Stimulated activated CD4-positive, alpha-beta T cell treated with anti-CD3 and anti-CD28 coated beads, Interleukin-12 subunit alpha, Interleukin-12 subunit beta, amount 100 ng/mL, for 24 hours (primary cell): ENCODE measurements at places on chromosomes 3 and 15.

- DNase-seq: no peak
These were observed 65.7 kb downstream of the SLC12A8 start for GRCh38 chr3:125146626-125147490.

DNA sequence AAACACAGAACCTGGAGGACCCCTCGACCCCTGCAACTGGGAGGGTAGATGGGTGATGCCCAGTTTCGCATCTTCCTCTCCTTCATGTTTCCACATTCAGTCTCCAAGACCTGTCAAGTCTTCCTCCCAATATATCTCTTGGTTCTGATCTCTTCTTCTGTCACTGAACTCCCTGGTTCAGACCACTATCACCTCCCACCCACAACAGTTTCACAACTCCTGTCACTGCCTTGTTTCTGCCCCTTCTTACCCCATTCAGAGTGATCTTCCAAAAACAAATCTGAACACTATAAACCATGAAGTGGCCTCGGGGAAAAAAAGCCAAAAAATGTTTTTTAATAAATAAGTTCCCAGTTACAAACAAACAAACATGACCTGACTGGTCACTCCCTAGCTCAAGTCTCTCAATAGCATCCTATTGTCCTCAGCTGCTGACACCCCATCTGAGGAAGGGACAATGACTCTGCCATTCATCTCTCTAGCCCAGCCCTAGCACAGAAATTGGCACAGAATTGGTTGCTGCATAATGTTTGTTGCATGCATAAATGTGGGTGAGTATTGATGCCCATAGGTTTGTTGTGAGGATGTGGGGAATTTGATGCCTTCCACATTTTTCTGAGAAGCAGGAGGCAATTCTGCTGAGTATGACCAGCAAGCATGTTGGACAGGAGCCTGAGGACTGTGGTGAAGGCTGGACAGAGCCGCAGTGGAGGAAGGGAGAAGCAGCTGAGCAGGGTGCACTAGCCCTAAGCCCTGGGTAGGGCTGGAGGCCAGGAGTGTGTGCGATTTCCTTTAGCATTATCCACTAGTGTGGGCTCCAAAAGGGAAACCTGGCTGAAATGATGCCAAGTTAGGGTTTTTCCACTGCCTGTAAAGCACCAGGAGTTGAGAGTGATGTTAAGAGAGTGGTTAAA, 12.2 kb upstream of the XYLB start:
- no peak for DNase-seq

DNA sequence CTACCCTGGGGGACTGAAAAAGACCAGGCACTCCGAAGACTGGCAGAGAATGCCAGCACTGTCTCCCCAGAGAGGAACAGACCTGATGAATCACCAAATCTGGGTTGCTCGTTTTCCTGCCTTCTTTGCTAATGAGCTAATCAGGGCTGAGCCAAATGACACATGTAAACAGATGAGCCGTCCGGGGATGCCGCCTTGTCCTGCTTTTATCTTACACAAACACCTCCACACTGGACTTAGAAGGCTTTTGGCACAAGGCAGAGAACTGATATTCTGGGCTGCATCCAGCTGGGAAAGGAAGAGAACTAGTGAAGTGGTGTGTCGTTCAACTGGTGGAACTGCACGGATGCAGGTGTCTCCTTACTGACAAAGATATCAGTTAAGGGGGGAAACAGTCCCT, 88.1 kb downstream of the MECOM start:
- DNase-seq: no peak

DNA sequence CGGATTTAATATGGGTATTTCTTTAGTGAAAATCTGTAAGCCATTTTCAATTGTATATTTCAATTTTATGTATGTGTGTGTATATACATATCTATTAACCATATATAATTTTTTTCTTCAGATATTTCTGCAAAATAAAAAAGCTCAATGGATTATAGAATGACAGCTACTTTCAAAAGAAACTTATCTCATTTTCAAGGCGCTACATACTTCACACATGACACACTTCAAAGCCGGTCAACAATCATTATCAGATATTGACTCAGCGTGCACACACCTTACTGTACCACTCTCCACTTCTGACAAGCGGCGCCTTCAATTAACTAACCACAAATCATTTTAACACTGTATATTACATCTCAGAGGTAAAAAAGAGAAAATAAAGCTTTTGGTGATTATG, 39.6 kb downstream of the ATP13A3 start:
- DNase-seq: no peak

DNA sequence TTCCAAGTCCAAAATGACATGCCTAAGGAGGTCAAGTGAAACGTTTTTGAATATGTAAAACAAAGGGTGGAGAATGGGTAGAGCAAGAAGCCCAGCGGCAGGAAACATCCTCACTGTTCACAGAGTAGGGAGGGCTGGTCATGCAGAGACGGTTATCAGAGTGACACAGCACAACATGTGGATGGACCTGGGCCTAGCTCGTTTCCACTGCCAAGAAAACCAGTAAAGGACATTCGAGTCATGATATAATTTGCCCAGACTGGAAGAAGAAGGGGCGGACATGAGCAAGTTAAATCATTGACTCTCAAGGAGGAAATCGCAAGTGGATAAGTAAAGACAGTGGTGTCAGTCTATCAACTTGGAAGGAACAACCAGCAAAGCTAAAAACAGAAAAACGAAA, 89.3 kb downstream of the LRIG1 start:
- no peak for DNase-seq

GRCh38 chr3:112782491-112782890, 64.2 kb downstream of the CD200R1L start:
- DNase-seq: no peak

DNA sequence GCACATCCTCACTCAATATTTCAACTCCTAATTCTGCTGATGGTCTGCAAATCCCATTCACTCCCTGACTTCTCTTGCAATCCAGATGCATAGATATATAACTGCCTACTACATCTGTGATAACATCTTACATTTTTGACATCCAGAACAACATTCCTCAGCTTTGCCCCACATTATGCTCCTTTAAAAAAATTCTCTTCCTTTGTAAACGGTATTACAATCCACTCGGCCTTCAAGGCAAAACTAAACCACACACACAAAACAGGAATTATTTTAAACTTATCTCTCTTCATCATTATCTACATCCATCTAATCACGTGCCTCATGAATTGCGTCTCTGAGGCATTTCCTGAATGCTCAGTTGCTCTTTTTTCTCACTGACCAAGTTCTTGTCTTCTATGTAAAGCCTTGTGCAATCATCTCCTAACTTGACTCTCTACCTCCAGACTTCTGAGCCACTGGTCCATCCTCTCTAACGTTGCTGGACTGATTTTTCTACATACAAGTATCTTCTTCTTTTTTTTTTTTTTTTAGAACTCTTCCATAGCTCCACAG, 117.0 kb downstream of the SATB1 start:
- DNase-seq: no peak

DNA sequence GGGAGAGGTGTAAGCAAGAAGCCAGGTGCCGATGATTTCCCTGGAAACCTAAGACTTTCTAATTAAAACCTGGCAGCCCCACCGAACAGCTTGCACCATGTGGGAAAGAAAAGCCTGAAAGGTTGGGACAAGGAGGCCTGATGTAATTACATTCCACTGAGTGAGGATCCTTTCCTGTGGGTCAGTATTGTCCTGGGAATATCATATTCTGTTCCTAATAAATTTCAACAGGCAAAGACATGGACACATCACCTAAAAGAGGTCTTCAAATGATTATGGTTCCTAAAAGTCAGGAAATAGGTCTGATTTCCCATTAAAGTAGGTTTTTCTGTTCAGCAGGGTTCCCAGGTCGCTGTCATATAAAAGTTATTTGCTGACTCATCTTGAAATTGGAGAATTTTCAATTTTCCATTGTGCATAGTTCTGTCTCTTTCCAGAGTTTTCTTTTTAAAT, 58.5 kb downstream of the DUT start:
- no peak for DNase-seq

DNA sequence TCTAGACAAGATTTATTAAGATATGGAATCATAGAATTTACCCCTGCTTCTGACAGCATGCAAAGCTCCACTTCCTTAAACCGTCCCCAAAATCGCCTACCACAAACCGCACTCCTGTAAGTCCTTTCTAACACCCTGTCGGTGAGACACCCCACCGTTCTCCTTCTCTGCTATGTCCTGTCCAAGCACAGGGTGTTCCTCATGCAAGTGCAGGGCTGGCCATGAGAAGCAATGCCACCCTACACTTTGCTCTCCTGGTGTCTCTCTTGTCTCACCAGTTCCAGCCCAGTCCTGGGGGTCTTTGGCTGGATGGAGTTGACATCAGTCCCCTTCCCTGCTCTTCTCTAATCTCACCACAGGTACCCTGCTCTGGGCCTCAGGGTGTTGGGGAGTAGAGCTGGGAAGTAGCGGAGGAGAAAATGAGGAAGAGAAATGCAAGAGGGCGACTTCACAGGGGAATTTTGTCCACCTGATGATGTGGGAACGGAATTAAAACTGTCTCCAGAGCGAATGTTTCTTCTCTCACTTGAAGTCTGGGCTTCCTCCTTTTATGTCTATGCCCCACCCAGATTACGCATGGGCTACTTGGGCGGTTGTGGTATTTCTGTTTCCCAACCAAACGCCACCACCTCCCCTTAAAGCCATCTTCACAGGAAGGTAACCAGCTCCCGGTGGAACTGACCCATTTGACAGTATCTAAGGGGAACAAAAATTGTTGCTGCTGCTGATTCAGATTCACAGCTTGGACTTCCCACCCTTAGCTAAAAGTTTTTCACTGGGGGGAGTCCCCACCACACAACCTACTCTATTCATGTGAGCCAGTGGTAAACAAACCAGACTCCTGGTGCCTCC, 49.9 kb downstream of the CASR start:
- DNase-seq: no peak
